ENCODE measurements at places on chromosomes 16 and 17. TPM values are rescaled to one million over a fixed set of nuclear protein-coding genes. Genes with fewer than 3 reads are reported as not detected.

- no peak for DNase-seq
Measured at GRCh38 chr17:57135789-57136291, 50.8 kb downstream of the AKAP1 start.

DNA sequence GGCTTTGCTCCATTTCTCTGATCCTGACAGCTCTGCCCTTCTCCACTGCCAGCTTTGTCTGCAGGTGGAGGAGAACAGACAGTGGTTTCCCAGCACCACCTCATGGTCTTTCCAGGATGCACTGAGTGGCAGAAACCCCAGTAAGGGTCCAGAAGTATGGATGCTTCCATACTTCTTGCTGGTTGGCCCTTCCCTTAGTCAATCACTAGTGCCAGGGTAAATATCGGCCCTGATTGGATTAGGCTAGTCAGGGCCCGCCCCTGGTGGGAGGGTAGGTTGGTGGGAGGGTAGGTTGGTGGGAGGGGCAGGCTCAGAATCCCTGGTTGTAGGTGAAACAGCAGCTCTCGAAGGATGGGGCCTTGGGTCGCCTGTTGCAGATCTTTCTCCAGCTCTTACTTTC lies 10.2 kb downstream of the RNF213 start:
- no peak for DNase-seq

- DNase-seq: no peak
Measured at GRCh38 chr17:81125573-81126081, 39.7 kb upstream of the PVALEF start.

DNA sequence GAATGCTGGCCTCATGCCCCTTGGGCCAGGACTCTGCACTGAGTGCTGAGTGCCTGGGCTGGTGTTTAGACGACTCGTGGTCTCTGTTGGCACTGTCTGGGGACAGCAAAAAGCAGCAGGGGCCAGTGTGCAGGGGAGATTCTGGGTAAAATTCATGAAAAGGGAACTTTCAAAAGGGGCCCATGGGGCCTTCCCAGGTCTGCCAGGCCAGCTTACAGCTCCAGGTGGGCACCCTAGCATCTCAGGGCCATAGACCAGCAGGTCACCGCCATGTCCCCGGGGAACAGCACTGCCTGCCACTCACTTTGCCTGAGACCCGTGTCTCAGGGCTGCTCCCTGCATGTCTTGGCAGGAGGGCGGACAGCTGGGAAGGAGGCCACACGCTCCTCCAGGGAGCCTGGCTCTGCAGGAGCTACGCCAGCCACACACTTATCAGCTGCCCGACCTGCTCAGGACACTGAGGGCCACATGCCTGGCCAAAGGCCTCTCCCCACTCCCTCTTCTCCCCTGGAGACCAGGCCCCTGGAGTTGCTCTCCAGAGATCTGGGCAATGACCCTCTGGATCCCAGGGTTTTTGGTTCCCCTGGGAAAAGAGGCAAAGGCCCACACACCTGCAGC lies 8.8 kb upstream of the FASN start:
- no peak for DNase-seq

- DNase-seq: no peak
Measured at GRCh38 chr17:70314096-70314495, 144.8 kb downstream of the KCNJ2 start.

DNA sequence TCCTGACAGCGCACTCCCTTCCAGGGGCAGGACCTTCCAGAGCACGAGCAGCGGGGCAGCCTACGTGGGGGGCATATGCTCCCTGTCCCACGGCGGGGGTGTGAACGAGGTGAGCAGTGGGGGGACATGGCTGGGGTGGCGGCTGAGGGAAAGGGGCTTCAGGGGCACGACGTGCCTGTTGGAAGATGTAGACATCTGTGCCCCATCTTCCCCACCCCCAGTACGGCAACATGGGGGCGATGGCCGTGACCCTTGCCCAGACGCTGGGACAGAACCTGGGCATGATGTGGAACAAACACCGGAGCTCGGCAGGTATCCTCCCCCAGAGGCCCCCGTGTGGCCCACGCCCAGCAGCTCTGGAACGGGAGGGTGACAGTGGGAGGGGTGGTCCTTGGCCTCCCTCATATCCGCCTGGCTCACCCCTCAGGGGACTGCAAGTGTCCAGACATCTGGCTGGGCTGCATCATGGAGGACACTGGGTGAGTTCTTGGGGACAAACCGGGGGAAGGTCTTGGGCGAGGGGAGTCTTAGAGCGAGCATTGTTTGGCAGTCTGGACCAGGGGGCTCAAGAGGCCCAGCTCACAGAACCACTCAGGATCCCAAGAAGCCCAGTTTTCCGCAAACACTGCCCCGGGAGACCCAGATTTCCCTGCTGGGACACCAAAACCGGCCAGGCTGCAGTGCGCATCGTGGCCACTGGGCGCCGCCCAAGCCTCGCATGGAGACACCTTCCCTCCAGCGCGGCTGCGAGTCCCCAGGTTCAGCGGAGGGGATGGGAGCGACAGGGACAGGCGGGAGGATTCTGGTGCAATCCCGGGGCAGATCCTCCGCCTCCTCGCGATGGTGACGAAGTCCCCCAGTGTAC lies 15.7 kb downstream of the ADAM11 start:
- peak; percentile 34 for DNase-seq

- peak; percentile 72 for DNase-seq
Measured at GRCh38 chr17:59329176-59330052, 2.0 kb upstream of the YPEL2 start.

GRCh38 chr16:66609139-66609510 lies 4.6 kb downstream of the CMTM3 start:
- no peak for DNase-seq

Gene KATNB1
- polyA plus RNA-seq: 26.8 TPM

Gene AANAT
- polyA plus RNA-seq: 0.39 TPM

All from left renal cortex interstitium (tissue), 4 donors.